DMS79 (cell line): ENCODE measurements at places on chromosomes 1 and 21.

DNA sequence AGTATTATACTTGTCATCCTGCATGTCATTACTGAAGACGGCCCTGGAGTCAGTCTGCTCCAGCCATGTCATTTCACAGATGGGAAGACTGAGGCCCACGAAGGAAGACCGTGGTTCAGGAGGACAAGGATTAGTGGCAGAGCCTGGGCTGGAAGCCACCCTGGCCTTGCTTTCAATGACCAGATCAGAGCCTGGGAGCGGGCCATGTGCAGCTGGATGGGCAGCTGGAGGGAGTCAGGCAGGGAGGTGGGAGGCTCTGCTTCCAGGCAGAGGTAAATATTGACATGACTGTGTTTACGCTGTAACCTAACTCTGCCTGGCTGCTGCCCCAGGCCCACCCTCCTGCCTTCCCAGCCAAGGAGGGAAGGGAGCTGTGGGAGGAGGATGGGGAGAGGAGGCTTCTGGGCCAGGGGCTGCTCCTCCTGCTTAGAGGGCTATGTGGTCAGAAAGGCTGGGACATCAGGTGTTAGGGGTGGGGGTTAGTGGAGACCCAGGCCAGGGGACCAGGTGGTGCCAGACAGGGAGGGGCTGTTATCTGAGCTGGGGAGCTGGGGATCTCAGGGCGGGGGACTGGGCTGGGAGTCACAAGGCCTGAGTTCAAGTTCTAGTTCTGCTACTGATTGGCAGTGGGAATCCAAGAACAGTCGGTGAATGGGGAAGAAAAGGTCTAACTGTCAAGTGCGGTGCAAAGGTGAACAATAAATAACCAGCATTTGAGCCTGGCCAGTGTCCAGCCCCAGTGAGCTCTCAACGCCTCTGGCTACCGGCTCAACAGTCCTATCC lies 48.5 kb upstream of the ECE1 start:
- peak; percentile 88 for DNase-seq

GRCh38 chr1:110877364-110877763 lies 4.4 kb downstream of the CD53 start:
- DNase-seq: no peak

GRCh38 chr1:11326070-11326469 lies 53.1 kb downstream of the UBIAD1 start:
- DNase-seq: no peak

- DNase-seq: no peak
Measured at GRCh38 chr1:172952516-172952915, 98.2 kb downstream of the TNFSF18 start.

- no peak for DNase-seq
Measured at GRCh38 chr1:196677781-196678509, 26.1 kb downstream of the CFH start.

DNA sequence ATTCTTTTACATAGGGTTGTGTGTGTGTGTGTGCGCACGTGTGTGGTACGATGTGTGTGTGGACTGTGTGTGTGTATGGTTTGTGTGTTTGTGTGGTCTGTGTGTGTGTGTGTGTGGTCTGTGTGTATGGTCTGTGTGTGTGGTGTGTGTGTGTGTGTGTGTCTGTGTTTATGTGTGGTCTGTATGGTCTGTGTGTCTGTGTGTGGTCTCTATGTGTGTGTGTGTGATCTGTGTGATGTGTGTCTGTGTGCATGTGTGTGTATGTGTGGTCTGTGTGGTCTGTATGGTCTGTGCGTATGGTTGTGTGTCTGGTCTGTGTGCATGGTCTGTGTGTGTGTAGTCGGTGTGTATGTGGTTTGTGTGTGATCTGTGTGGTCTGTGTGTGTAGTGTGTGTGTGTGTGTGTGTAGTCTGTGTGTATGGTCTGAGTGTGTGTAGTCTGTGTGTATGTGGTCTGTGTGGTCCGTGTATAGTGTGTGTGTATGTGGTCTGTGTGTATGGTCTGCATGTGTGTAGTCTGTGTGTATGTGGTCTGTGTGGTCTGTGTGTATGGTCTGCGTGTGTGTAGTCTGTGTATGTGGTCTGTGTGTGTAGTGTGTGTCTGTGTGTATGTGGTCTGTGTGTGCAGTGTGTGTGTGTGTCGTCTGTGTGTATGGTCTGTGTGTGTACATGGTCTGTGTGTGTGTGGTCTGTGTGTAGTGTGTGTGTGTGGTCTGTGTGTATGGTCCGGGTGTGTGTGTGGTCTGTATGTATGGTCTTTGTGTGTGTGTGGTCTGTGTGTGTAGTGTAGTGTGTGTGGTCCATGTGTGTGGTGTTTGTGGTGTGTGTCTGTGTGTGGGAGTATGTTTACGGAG lies 46.8 kb downstream of the RHOU start:
- no peak for DNase-seq

DNA sequence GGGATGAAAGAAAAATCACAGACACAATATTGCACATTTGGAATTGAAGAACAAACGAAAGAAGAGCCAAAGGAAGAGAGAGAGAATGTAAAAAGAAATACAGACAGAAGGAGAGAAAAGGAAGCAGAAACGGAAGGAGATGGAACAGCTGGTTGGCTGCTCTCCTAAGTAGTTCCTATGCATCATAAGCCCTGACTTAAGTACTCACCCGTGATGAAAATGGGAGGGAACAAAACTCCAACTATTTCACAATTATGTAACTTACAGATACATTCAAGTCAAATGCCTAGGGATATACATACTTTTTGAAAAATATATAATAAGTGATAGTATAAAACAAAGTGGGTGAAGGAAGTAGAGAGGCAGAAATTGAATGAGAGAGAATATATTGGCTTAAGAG lies 88.5 kb downstream of the TTLL7 start:
- no peak for DNase-seq

GRCh38 chr21:23524685-23525084 lies 2082.6 kb downstream of the MRPL39 start:
- DNase-seq: no peak

DNA sequence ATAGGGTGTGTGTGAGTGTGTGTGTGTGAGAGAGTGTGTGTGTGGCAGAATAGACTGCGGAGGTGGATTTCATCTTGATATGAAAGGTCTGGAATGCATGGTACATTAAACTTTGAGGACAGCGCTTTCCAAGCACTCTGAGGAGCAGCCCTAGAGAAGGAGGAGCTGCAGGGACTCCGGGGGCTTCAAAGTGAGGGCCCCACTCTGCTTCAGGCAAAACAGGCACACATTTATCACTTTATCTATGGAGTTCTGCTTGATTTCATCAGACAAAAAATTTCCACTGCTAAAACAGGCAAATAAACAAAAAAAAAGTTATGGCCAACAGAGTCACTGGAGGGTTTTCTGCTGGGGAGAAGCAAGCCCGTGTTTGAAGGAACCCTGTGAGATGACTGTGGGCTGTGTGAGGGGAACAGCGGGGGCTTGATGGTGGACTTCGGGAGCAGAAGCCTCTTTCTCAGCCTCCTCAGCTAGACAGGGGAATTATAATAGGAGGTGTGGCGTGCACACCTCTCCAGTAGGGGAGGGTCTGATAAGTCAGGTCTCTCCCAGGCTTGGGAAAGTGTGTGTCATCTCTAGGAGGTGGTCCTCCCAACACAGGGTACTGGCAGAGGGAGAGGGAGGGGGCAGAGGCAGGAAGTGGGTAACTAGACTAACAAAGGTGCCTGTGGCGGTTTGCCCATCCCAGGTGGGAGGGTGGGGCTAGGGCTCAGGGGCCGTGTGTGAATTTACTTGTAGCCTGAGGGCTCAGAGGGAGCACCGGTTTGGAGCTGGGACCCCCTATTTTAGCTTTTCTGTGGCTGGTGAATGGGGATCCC lies 18.3 kb upstream of the HDAC1 start:
- DNase-seq: peak; percentile 82

GRCh38 chr1:197967066-197967465 lies 49.9 kb downstream of the LHX9 start:
- DNase-seq: no peak

GRCh38 chr1:212470059-212470458 lies 37.3 kb downstream of the NENF start:
- DNase-seq: no peak

DNA sequence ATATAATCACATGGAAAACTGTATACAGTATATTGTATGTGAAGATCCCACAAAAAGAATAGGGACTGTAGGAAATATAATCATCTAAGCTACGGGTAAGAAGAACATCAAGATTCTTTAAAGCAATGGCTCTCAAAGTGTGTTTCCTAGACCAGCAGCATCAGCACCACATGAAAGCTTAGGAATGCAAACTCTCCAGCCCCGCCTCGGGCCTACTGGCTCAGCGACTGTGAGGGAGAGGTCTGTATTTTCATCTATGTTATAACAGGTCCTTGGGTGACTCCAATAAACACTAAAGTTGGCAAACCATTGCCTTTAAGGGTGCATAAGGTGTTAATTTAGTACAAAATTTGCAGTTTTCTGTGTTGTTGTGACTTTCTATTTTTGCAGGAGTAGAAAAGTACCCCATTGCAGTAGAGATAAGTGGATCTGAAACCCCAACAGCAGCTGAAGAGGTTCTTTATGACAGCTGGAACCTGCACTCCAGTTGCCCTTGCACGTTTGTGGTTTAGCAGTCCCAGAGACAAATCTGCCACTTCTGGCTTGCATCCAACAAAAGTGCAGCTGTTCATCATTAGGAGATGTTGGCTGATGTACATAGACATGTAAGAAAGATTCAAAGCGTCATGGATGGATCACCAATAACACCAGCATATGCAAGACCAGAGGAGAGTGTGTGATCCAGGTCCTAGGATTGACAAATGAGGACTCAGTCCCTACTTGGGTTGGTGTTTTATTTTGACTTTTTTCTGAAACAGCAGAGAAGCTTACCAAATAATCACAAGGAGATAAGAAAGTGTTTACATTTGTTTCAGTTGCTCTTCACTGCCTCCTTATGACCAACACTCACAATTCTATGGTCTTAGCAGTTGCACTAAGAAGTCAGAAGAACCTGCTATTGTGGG lies 15.9 kb upstream of the IFNAR1 start:
- DNase-seq: peak; percentile 92

GRCh38 chr1:153001382-153001781 lies at the start of gene SPRR3:
Gene SPRR3, plus strand, starts transcription at chr1:153001749. Its CDS starts 1,272 bp downstream, at chr1:153003021.
- DNase-seq: no peak

DNA sequence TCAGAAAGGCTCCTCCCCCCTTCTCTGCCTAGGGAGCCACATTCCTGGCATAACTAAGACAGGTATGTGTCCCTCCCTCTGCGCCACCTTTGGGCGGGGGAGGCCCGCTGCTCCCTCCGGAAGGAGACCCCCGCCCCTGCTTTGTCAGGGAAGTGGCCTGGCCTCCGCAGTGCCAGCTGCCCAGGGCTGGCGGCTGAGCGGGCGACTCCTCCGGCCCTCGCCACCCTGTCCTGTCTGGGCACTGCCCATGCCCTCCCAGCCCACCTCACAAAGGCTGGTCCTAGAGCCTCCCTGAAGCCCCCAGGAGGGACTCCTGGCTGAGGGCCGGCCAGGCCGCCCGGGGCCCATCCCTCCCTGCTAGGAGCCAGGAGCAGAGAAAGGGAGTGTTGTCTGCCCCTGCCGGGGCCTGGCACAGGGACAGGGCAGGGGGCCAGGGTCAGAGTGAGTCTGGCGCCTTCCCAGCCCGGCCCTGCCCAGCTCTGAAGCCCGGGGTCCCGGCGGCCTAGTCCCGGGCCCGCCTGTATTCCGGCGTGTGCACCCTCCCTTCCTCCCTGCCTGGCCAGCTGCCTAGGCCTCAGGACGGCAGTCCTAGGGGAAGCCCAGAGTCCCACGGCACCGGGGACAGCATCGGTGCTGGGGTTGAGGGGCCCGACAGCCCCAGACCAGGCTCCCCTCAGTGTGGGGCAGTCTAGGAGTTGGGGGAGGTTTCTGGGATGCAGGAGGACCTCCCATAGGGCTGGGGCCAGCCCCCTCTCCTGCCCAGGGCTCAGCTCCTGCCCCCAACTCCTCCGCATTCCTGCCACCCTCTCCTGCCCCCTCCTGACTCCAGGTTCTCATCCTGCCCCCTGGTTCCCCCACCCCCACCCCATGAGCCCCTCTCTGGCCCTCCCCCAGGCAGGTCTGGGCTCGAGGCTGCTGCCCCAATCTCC lies 5.1 kb downstream of the AGRN start:
- DNase-seq: no peak

DNA sequence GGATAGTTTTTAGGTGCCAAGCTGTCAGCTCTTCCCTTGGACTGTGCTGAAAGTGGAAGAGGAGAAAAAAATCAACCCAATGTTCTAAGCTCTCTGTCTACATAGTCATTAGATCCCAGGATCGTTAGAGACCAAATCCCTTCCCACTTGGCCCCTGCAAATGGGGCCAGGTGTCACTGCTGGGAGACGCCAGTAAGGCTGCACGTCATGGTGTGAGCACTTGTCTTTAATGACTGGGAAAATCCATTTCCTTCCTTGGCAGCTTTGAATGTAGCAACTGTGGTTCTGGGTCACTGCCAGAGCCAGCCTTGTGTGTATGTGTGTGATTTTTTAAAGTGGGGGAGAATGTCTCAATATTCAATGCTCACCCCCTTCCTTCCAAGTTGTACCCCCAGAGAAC lies 59.9 kb downstream of the MAN1C1 start:
- peak; percentile 85 for DNase-seq

DNA sequence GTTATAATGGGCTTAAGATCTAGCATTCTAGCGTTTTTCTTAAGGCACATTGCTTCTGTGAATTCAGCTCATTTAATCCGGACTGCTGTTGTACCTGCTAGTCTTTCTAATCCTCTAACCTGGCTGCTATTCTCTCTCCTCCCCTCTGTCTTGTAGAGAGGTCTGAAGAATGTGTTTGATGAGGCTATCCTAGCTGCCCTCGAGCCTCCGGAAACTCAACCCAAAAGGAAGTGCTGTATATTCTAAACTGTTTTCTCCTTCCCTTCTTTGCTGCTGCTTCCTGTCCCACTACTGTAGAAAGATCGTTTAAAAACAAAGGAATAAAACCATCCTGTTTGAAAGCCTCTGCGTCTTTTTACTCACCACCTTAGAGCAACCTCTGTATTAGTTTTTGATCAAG lies 37.3 kb downstream of the CDC42 start:
- DNase-seq: no peak

DNA sequence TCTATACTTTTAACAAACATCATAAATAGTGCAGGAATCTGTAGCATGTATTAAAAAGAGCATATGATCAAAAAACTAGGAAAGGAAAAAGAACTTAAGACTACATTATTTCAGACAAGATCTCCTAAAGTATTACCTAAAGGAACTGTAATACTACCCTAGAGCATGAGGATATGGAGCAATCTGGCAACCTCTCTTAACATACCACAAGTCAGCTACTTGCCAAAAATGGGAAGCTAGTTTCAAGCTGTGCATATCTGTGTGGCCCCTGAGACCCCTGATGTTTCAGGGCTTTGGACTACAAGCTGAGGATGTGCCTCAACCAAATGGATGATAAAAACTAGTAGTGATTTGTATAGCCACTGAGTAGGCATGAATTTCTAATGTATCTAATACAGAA lies 525.6 kb downstream of the PTBP2 start:
- DNase-seq: no peak

DNA sequence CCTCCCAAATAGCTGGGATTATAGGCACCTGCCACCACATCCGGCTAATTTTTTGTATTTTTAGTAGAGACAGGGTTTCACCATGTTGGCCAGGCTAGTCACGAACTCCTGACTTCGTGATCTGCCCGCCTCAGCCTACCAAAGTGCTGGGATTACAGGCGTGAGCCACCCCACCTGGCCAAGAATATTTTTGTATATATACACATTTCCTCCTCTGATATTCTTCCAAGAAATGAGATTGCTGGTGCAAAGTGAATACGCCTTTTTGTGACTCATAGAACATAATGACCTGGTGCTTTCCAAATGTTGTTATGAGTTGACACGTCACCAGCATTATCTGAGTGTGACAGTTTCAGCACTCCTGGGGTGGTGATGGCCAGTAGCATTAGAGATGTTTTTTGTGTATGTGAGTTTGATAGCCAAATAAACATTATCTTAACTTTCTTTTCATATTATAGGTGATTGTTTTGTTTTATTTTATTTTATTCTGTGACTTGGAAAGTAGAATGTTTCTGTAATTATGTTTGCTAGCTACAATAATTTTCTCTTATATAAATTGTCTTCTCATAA lies 54.9 kb downstream of the KCNK1 start:
- no peak for DNase-seq
